Foreskin keratinocyte (primary cell): ENCODE measurements at places on chromosomes 2 and 18.

- DNase-seq, result no peak
Measured at GRCh38 chr2:66693076-66693965, 258.4 kb downstream of the MEIS1 start.

- DNase-seq, result peak; percentile 40
Measured at GRCh38 chr2:170425281-170425751, 247.4 kb downstream of the MYO3B start.

GRCh38 chr2:217552081-217552480, 450.7 kb downstream of the TNS1 start:
- no peak for DNase-seq

GRCh38 chr2:27647289-27647688, 16.1 kb downstream of the SUPT7L start:
- DNase-seq, result no peak

GRCh38 chr2:102083393-102083703, 59.2 kb upstream of the IL1R1 start:
- DNase-seq, result no peak

GRCh38 chr2:53998834-53999233, 28.0 kb upstream of the PSME4 start:
- DNase-seq, result no peak

DNA sequence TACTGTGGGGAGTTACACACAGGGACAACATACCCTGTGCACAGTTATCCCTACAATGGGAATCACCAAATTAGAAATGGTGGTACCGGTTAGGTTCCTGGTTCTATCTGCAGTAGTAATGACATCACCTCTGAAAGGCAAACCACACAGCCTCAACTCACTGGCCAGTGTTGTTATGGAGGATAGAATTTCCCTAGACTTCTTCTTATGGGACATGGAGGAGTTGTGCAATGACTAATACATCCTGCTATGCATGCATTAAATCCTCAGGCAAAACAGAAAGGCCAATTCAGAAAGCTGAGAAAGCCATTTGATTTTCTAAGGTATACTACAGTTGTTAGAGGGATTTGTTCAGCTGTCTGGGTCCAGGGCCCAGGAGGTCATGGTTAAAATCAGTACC, 439.3 kb downstream of the TMX3 start:
- DNase-seq, result peak; percentile 86

GRCh38 chr2:12895017-12895416, 178.3 kb downstream of the TRIB2 start:
- no peak for DNase-seq

DNA sequence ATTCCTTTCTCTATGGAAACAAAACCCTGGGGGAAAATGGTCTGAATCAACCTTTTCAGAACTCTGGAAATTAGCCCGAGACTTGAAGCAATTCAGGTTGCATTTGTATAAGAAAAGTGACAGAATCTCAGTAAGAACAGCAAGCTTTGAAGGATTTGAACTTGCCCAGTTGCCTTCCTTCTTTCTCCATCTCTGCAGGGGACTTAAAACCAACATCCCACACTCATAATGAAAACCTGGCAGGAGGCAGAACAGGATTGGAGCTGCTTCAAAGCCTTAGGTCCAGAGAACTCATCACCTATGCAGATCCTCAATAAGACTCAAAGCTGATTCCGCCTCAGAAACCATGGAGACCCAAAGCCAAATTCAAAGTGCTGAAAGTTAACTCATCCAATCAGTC, 790.5 kb upstream of the ID2 start:
- no peak for DNase-seq

DNA sequence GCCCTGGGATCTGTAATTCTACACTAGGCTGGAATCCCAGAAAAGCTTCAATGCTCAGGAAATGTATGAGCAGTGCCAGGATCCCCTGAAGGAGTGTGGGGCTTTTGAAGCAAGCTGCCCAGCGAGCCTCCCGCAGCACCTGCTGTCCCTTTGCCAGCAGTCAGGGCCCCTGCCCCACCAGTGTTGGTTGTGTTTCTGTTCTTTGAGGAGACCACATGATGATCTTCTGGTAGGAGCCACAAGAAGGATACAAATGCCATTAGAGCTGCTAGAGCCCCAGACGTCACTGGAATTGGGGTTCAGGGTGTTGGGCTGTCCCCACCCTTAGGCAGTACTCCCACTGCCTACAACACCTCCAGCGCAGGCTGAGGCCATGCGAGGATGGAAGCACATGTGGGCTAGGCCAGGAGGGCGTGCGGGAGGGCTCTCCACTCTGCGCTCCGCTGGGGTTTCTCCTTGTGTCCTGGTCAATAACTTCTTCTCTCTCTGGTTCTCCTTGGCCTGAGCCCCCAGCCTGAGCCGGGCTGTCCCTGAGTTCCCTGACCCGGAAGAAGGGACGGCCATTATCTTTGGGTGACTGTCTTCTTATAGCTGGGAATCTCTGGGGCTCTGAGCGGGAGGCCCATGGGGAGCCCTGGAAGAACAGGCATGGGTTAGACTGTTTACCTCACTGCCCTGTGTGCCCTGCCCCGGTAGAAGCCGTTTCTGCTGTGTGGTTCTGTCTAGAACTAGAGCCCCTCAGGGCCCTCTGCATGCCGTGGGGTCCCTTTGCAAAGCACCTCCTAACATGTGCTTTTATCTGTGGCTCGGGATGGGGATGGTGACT, 73.9 kb downstream of the LRRFIP1 start:
- DNase-seq, result no peak

DNA sequence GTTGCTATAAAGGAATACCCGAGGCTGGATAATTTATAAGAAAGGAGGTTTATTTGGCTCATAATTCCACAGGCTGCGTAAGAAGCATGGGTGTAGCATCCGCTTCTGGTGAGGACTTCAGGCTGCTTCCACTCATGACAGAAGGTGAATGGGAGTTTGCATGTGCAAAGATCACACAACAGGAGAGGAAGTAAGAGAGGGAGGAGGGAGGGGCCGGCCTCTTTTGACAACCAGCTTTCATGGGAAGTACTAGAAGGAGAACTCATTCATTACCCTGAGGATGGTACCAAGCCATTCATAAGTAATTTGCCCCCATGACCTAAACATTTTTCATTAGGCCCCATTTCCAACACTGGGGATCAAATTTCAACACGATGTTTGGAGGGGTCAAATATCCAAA, 386.8 kb upstream of the NETO1 start:
- no peak for DNase-seq

DNA sequence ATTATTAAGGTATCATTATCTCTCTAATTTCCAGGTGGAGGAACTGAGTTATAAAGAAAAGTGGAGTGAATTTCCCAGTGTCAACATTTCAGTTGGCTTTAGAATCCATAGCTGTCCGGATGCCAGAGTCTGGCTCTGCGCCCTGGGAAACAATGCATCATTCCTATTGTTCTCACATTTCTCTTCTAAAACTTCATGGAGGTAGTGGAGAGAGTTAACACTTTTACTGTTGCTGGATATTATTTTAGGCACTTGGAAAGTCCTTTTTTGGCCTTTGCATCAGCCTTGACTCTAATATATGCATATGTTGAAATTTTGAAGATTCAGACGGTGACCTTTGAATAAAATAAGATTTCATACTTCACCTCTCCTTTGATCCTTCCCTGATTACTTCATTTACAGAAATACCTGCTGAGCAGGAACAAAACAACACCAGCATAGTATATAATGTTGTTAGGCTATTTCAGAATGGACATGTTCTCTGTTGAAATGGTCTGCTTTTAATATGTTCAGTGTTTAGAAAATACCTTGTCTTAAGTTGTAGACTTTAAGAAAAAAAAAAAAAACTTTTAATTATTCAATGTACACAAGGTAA, 148.8 kb downstream of the EPHA4 start:
- no peak for DNase-seq

DNA sequence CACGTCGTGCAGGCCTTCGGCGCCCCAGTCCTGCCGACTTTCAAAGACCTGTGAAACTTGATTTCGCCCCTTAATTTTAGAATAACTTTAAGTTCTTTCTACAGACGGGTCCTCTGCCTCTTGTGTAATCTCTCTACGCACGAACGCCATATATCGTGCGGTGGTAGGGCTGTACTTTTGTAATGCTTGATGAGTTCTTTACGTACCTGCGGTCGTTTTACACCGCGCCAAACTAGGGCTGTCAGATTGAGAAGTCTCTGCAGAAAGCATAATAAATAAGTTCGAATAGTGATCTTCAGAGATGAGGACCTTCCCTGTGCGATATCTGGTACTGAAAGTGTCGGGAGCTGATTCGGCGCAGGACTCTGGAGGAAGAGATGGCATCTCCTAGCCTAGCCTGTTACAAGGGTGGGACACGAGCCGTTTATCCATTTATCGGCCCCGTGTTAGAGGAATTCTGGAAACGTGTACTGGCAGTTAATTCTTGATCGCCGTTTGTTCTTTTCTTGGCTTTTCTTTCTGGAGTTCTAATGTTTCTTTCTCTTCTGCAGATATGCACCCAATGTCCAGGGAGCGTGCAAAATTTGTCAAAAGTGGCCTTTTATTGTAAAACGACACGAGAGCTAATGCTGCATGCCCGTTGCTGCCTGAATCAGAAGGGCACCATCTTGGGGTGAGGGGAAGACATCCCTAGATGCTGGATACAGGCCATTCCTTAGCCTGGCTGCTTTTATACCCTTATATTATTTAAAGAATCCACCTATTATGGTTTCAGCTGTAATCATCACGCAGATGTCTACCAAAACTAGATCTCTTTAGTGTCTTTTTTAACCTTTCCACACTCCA, 781 bp upstream of the SLC5A6 start:
- DNase-seq, result peak; percentile 41

- DNase-seq, result no peak
Measured at GRCh38 chr2:138355244-138355643, 146.3 kb upstream of the SPOPL start.

DNA sequence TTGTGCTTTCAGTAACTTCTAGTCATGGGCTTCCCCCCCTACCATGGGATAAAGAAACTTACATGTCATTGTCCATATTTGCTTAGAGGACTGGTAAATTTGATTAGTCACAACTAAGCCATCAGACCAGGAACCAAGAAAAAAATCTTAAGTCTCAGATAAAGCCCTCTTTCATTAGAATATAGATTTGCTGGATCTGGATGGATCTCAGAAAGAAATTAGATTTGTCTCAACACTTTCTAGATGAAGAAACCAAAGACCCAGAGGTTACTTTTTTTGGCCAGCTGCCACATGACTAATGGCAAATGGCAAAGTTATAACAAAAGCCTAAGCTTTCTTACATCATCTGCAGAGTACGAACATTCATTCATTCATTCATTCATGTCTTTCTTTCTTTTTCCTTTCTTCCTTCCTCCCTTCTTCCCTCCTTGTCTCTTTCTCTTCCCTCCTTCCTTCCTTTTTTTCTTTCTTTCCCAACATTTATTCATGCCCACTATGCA, 60.2 kb downstream of the CDCA7 start:
- peak; percentile 55 for DNase-seq

DNA sequence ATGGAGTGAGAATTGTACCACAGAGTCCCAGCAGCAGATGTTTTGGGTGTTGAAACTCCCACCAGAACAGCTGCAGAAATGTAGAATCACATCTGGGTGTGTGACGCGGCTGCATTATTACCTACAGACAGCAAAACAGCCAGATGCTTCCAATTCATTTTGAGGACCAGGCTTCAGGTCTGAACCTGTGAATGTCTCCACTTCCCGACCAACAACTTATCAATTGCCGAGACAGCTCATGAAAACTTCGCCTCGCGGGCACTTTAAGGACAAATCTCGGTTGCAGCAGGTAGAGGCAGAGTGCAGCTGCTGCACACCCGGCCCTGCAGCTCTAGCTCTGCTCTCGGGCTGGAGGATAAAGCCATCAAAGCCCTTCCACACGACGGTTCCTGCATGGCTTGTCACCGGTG, 202.0 kb downstream of the HRH4 start:
- DNase-seq, result peak; percentile 40

GRCh38 chr2:233301811-233302210, 5.8 kb upstream of the SAG start:
- DNase-seq, result no peak

DNA sequence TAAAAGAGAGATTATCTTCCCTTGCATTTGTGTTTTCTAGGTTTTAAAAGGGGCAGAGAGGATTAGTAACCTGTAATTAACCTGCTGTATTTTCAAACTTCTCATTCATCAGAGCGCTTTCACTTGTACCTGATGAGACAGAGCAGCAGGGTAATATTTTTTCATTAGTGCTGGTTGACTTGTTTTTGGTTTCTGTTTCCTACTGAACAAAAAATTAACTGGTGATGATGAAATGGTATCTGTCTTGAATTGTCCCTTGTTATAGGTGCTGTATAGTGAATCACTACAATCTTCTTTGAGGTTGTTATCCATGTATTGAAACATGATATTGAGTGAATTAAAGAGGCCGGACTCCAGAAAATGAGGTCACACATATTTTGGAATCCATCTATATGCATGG, 37.9 kb downstream of the CDH20 start:
- DNase-seq, result no peak

- DNase-seq, result no peak
Measured at GRCh38 chr2:236636714-236637470, 67.3 kb downstream of the ACKR3 start.

DNA sequence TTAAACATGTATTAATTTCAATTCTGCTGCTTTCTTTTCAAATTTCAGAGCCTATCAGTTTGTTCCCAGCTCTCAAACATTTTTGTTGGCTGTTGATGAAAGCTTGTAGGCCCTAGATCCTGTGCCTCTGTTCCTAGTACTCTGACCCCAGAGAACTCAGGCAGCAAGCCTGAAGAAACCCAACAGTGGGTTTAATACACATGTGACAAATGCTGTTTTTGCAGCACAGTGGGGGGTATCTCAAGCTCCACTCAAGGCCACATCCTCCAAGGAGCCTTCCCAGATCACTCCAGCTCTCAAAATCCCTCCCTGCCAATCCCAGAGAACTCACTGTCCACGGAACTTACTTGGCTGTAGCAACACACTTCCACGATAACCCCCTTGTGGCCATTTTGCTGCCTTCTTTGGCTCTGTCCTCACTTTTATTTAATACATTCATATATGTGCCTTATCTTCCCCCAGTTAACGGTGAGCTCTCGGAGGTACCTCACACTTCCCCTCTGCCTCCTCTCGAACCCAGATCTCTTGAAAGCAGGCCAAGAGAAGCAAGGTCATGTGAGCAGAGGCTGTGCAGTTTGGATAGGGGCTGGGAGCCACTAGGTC, 122.4 kb downstream of the TNS1 start:
- DNase-seq, result no peak

GRCh38 chr2:80737047-80737446, 432.5 kb upstream of the LRRTM1 start:
- DNase-seq, result no peak

- DNase-seq, result peak; percentile 11
Measured at GRCh38 chr2:137764646-137765045, 199.6 kb upstream of the HNMT start.

DNA sequence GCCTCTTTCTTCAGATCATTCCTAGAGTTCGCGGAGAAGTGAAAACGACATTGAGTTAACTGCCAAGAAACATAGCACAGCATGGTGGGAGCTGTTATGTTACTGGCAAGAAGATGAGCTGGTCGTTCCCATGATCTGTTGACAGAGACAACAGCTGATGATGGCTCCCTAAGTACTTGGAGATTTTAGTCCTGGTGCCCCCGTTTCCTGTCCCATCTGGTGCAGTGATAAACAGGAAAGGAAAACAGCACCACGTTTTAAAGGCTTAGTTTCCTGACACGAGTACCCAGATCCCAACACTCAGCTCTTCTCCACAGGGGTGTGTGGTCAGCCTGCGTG, 56.4 kb upstream of the KCNG2 start:
- DNase-seq, result no peak
